ENCODE measurements at places on chromosomes 4 and X.
A peak's percentile ranks its signal among the peaks of the same experiment; 100 is the strongest.

GRCh38 chrX:68897118-68897945, 68.5 kb downstream of the EFNB1 start:
- no peak for DNase-seq

DNA sequence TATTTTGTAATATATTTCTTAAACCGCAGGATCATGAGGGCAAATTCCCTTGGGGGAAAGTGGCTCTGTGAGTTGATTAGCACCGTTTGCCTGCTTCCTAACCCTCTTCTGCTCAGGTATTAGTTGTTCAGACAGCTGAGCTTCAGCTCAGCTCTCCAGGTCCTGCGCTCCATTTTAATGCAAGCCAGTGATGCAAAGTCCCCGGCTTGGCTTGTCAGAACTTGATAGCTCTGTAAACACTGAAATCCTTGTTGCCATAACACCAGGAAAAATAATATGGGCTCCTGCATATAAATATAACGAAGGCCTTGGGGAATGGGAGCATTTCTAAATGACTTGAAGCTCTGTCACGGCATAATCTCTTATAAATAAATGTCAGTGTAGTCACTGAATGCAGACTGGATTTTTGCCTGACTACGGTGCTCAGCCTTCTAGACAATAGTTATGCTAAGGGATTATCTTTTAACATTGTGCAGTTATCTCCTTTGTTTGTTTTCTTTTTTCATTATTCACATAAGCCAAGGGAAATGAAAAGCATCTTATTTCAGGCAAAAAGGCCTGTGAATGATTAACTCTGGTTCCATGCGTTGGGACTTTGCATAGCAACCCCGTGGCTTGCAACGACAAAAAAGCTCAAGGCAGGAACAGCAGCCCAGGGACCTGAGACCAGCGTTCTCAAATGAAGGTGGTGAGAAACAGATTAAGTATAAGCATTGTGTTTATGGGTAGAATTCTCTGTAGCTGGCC, 253.2 kb downstream of the SPRY1 start:
- peak; percentile 60 for DNase-seq

- no peak for DNase-seq
These were observed 6.7 kb downstream of the WDR44 start for GRCh38 chrX:118352566-118352965.

DNA sequence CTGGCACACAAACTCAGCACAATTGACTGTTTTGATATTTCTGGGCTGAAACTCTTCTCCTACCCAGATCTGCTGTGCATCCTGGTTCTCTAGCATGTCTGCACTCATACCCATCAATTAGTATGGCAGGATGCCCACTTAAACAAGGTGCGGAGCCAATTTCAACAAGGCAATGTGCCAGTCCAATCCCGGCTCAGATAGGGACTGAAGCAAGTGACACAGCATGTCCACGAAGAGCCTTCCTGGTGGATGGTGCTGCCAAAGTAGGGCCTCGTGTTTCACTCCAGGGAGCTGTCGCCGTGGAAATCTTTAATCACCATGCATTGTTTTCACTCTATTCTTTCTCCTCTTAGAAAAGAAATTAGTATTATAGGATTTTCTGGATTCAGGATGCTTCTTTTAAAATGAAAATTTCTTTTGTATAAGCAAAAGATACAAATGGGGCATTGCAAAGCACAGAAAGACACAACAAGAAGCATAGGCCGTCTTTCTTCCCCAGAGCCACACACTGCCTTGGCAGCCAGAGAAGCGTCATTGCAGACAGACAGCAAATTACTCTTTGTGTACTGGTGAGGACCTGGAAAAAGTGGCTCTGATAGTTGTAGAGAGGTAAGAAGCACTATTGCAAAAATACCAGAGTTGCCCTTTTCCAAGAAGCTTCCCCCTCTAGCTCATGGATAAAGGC, 40.6 kb upstream of the LSM6 start:
- peak; percentile 23 for DNase-seq

- DNase-seq, result no peak
These were observed 419.4 kb downstream of the ADGRL3 start for GRCh38 chr4:61619528-61619927.

DNA sequence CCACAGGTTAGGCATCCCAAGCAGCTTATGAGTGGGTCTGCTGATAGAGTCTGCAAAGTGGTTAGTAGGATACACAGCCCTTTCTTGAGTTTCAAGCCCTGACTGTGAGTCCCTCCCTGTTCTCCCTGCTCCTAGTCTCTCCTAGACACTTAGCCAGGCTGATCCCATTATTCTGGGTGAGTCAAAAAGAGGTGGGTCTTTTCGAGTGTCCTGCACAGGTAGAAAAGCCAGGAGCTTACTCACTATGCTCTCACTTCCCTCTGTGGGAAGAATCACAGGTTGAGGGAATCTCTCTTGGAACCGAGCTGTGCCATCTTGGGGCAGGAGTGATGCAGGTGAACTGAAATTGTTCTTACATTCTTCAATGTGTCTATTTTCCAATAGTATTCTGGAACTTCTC, 29.7 kb downstream of the SCLT1 start:
- DNase-seq, result no peak

Data from fibroblast of mammary gland (primary cell).